ENCODE measurements at places on chromosomes 1 and 21.
A peak's percentile ranks its signal among the peaks of the same experiment; 100 is the strongest.

DNA sequence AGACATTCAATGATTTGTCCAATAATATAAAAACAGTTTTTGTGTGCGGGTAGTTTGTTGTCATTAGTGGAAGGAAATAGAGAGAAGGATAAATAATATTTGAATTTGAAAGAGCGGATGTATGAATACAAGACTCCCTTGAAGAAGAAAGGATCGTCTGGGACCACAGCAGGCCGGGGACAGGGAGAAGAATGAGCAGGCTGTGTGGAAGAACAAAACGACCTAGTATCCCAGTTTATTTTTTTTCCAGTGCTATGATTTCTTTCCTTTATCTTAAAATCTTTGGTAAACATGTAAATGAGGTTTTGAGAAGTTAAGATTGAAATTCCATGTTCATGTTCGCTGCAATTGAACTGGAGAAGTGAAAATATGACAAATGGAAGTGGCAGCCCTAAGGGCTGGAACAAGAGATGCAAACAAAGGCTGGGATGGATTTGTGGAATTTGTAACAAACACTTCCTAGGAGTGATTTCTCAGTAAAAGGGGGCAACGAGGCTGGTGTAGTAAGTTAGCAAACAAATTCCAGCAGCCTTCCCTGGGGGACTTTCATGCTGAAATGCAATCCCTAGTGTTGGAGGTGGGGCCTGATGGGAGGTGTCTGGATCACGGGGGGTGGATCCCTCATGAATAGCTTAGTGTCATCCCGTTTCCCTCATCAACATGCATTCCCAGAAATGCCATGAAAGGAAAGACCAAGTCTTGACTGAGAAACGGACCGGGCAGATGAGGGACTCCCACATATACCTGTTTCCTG is 10.2 kb upstream of the IFI16 start:
- no peak for DNase-seq

GRCh38 chr1:15895233-15895632 is 47.7 kb downstream of the SPEN start:
- no peak for DNase-seq

DNA sequence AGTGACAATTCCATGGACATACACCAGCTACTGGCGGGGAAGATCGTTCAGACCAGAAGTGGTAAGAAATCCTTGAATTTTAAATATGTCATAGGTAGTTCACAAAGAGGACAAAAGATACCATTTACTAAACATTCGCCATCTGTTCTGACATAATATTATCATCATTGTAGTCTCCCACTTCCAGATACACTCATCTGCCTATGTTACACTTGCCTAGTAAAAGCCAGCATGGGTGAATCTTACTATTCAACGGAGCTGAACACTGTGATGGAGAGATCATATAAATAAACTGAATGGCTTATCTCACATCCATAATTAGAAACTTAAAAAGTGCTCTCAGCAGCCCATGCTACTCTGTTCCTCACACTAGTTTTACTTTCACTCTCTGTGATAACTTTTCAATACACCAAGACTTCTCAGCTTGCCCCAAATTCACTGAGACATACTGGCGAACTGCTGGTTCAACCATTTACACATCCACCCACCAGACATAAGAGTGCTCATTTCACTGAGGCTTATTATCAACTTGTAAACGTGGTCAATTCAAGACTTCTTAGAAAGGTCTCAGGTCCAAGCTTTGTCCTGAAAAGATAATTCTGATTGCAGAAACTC is 463 bp upstream of the PRRC2C start:
- no peak for DNase-seq

GRCh38 chr1:78348496-78349284 is 142.1 kb upstream of the PTGFR start:
- no peak for DNase-seq

GRCh38 chr1:204941421-204942338 is 71.0 kb downstream of the NFASC start:
- peak; percentile 86 for DNase-seq

GRCh38 chr1:53328541-53329499 is 950 bp upstream of the LRP8 start:
- DNase-seq = no peak

- DNase-seq = no peak
These were observed 29.9 kb downstream of the POFUT2 start for GRCh38 chr21:45257673-45258341.

DNA sequence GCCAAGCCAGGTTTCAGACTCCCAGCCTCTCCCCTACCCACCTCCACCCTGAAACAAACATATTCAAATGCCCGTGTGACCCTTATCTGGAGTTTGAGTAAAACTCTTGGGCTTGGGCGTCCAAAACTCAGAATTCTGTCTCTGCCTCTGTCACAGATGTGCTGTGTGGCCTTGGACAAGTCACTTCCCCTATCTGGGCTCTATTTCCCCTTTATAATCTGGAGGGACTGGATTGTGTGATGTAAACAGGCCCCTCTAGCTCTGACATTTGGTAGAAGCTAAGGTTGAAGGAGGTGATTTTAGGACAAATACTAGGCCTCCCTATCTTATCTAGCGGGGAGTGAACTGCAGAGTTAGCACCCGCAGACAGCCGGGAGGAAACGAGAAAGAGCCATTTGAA is 67.5 kb downstream of the IGSF21 start:
- DNase-seq = no peak

DNA sequence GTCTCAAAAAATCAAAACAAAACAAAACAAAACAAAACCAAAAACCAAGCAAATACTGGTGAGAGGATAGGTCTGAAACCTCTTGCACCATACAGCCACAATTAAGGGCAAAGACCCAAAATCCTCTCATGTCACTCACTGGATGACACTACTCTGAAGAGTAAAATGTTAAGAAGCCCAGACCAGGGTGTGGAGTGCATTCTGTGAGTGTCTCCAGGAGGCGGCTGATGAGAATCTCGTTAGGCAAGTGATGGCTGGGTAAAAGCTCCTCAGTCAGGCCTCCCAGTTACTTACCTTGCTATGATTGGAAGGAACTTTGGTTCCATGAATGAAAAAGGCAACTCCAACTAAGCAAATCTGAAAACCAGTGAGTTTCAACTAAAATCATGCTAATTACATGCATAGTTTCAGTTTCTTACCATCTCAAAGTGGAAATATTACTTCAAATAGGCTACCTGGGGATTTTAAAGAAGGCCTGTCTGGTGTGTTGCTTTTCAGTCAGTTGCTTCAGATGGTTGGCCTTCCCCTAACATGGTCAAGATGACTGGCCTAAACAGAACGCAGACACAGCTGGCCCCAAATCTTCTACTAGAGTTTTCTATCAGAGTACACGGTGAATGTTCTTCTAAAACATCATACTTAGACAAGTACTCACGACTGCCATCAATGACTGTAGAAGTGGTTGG is 95.1 kb downstream of the KIAA0319L start:
- DNase-seq = no peak

GRCh38 chr1:235077571-235078479 is 50.8 kb downstream of the TOMM20 start:
- DNase-seq = no peak

- DNase-seq = no peak
These were observed 88.8 kb upstream of the ETS2 start for GRCh38 chr21:38716942-38717341.

DNA sequence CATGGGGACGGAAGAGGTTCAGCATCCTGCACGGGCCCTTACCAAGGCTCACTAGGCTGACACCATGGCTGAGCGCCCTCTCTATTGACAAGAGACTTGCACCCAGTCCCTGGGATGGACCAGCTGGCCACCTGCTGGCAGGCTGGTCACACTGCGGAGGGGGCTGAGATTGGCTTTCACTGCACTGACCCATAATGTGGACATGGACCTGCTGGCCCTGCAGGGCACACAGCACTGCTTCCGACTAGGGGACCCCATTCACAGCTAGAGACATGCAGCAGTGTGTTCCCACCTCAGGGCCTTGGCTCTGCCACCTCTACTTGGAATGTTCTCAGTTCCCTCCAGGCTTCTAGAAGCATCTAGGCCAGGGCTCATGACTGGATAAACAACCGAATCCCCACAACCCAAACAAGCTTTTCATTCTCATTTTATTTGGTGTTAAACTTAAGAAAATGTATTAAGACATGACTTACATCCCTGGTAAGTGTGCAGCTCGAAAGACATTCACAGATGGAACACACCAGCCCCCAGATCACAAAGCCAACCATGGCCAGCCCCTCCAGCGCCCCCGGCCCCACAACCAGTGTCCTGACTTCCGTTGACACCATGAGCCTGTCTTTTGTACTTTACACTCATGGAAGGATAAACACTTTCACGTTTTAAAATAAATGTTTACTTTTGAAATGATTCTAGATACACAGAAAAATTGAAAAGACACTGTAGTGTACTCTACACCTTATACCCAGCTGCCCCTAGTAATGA is 9.3 kb upstream of the SRARP start:
- DNase-seq = no peak

DNA sequence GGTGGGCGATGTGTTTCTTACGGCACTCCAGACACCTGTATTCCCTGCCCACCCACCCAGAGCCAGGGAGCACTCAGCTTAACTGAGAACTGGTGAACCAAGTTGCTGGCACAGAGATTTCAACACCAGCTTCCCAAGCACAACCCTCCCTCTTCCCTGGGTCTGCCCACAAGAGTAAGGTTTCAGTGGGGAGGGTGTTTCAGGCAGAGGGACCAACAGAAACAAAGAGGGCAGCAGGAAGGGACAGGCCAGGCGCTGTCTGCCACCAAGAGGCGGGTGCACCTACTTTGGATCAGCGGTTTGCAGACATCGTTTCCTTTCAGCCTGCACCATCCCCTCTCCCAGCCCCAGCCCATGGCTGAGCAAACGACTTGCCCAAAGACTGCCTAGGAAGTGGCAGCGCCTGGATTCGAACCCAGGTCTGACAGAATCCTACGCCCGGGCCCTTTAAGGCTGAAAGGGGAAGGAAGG is 21.9 kb upstream of the ALDH4A1 start:
- DNase-seq = no peak

- DNase-seq = peak; percentile 83
These were observed 271.4 kb downstream of the FOXD2 start for GRCh38 chr1:47709019-47709871.

DNA sequence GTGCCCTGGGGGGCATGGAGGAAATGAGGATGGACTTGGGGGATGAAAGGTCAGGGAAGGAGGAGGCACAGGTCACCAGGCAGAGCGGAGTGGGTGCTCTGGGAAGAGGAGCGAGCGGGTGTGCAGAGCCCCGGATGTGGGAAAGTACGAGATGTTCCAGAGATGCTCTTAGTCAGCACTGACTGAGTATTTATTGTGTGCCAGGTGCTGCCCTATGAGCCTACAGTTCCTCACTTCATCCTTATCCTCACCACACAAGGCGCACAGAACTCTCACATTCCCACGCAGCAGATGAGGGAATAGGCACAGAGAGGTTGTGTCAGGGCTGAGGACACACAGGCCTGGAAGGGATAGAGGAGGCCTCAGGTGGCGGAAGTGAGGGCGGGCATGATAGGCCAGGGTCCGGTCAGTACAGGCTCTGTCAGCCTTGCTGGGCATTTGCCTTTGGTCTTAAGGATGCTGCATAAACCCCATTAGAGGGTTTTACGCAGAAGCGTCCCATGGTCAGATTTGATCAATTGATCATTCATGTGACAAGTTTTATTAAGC is 77.3 kb downstream of the ARHGEF10L start:
- DNase-seq = no peak

- peak; percentile 20 for DNase-seq
These were observed 19.9 kb downstream of the RPL5 start for GRCh38 chr1:92851729-92852128.

GRCh38 chr1:176187001-176187400 is 20.1 kb downstream of the COP1 start:
- no peak for DNase-seq

DNA sequence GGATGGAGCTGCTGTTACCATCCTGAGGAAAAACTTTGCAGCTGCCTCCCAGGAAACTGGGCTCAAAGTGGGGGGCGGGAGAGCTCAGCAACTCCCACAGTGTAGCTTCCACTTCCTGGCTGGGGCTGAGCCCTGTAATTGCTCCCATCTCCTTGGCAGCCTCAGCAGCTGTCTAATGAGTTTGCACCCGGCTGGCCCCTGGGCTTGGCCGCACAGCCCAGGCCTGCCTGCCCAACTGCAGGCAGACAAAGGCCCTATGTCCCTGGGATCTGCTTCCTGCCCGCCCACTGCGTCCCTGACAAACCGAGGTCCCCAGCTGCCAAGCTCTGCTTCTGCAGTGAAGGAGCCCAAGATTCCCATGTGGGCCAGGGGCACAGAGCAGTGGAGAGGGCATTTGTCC is 30.1 kb downstream of the EDN2 start:
- DNase-seq = no peak

DNA sequence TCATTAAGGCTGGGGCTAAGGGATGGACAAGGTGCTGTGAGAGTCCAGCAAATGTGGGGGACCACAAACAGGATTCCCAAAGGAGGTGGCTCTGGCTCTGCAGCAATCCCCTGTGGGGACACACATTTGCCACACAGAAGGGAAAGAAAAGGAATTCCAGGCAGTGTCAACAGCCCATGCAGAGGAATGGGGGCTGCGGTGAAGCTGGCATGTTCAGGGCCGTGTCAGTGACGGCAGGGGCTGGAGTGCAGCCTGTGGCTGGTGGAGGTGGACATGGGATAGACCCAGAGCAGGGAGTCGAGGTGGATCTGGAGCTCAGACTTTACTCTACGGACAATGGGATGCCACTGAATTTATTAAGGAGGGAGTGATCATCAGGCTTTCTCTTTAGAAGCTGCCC is 183.2 kb downstream of the TRABD2B start:
- DNase-seq = no peak

DNA sequence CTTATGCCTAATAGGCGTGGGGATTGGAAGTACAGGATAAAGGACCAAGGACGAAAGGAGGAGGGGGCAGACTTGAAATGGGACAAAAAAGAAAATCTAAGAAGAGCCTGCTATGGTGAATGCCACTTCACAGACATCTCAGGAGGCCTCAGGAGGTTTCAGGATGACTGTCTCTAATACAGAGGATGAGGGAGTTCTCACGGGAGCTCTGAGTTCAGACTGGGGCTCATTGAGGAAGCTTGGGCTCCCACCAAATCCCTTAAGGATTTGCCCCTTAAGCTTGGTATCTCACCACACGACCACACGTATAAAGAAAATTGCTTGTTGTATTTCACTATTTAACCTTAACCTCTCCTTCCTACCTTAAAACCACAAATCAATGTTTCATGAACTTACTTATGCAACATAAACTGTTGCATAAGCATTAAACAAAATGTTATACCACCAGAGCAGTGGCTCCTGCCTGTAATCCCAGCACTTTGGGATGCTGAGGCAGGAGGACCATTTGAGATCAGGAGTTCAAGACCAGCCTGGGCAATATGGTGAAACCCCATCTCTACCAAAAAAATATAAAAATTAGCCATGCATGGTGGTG is 12.4 kb downstream of the SLC30A1 start:
- no peak for DNase-seq

DNA sequence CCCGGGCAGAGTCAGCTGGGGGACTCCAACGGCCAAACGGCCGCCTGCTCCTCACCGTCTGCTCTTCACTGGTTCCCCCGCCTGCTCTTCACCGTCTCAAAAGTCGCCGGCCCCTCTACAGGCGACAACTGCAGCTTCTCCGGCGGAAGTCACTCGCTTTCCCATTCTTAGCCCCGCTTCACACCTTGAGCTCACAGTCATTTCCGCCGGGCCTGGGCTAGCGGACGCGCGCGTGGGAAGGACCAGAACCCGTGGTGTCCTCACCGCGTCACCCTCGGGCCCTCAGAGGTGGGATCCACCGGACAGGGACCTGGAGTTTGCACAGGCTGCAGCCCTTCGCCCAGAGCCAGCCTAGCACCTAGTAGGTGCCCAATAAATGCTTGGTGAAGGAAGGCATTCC is 27.9 kb upstream of the HJV start:
- DNase-seq = no peak
